ENCODE measurements at places on chromosomes 6 and 20.

DNA sequence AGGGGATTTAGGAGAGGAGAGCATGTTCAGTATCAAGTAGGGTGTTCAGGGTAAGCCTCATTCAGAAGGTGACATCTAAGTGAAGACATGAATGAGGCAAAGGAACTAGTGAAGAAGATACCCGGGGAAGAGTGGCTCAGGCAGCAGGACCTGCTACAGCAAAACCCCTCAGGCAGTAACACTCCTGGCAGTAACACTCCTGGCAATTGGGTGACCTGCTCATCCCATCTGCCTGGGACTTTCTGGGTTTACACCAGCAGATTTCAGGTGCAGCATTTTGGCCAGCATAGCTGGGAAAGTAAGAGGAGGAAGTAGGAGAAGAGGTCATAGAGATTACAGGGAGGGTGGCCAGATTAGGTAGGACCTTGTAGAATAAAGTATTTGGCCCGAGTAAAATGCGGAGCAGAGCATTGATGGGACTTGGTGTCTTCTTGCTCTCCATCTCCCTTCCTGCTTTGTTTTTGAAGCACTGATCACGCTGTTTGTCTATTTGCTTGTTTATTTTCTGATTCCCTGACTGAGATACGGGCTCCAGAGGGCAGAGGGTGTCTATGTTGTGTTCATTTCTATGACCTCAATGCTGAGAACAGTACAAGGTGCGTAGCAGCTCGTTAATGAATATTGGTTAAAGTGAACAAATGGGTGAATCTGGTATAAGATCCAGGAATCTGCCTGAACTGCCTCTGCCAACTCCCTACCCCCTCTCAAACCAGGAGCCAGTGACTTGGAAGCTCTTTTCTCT, 88.3 kb downstream of the IYD start:
- DNase-seq: no peak

GRCh38 chr20:32523613-32524213, 61.4 kb downstream of the NOL4L start:
- no peak for DNase-seq

GRCh38 chr20:46056970-46057855, 28.2 kb downstream of the SLC12A5 start:
- no peak for DNase-seq

GRCh38 chr6:21489826-21490225, 103.7 kb upstream of the SOX4 start:
- no peak for DNase-seq

- no peak for DNase-seq
Observed at GRCh38 chr6:125741336-125741735, 8.1 kb upstream of the HEY2 start.

DNA sequence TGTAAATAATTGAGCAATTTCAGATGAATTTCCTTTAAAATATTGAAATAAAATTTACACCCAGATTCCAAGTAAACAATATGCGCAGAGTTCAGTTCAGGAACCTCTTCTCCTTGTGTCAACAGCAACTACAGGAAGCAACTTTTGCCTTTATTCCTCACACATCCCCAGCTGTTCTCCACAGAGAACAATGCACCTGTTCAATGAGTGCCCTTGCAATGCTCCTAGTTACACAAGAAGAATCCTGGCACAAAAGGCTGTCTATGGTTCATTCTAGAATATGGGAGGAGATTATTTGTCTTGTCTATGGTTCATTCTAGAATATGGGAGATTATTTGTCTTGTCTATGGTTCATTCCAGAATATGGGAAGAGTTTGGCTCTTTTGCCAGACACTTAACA, 454.9 kb downstream of the BTBD3 start:
- DNase-seq: no peak

DNA sequence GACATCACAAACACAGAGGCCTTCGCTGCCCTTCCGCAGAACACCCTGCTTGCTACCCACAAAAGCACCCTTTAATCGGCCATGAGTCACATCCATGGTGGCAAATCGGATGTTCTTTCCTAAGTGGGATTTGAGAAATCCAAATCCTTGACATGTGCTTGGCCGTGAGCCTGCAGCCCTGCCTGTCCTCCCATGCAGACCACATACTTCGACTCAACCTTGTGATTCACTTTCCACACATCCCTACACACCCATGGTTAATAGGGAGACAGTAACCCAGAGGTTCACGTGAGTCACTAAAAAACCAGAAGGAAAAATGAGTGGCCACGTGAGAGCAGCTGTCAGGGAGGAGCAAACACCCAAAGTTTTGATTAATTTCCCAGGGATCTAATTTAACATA, 19.4 kb downstream of the RAMACL start:
- no peak for DNase-seq

DNA sequence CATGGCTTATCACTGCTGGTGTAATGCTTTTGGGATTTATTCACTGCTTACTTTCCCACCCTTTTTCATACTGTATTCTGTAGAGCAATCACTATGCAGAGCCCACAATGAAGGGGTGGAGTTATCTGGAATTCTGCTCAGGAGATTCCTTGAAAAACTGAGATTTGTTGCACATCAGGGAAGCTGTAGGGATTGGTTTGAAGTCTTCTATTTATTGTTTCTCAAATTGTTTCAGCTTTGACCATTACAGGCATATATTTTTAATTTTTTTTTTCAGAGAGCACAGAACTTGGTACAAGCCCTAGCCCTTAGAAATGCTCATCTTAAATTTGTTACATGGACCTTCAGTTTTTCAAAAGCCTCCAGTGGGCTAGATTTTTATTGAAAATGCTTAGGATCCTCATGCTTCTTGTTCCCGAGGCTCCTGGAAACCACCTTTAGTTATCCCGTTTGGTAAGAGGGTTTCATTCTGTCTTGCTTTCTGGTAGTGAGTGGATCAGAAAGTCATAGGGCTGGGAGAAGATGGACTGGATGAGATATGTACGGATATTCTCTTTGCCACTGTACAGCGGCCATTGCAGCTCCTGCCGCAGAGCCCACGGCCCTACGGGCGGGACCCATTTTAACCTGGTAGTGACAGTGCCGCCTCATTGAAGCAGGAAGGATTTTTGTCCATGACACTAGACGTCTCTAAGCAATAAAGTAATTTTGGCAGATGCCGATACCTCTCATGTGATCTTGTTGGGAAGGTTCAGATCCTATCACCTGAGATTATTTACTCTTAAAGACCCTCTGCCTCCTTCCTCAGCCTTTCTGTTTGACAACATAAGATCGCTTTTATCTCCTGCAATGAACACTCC, 45.3 kb upstream of the ZNF184 start:
- peak; percentile 24 for DNase-seq

DNA sequence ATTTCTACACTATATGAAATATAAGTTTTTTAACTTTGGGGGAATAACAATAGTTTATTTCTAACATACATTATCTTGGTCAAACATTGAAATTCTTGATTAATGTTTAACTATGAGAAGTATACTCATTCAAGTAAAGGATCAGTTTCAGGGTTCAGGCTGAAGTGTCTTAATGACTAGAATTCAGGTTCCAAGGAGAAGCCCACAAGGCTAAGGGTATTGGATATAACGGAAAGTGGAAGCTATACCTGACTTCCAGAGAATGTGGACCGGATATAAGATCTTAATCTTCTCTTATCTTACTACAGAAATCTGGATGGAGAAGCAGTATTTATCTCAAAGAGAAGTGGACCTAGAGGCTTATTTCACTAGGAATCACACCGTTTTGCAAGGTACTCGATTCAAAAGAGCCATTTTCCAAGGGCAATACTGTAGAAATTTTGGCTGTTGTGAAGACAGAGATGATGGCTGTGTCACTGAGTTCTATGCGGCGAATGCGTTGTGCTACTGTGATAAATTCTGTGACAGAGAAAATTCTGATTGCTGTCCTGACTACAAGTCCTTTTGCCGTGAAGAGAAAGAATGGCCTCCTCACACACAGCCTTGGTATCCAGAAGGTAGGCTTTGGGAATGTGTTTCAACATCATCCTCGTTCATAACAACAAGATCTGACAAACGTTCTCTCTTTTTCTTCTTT, at the start of gene TINAG:
TINAG (plus strand) TSS at position 153 of the 697 bp plus-strand sequence; CDS start at position 263, 110 bp downstream.
- DNase-seq: no peak

GRCh38 chr20:37351689-37352607, 6.0 kb downstream of the SRC start:
- DNase-seq: no peak

DNA sequence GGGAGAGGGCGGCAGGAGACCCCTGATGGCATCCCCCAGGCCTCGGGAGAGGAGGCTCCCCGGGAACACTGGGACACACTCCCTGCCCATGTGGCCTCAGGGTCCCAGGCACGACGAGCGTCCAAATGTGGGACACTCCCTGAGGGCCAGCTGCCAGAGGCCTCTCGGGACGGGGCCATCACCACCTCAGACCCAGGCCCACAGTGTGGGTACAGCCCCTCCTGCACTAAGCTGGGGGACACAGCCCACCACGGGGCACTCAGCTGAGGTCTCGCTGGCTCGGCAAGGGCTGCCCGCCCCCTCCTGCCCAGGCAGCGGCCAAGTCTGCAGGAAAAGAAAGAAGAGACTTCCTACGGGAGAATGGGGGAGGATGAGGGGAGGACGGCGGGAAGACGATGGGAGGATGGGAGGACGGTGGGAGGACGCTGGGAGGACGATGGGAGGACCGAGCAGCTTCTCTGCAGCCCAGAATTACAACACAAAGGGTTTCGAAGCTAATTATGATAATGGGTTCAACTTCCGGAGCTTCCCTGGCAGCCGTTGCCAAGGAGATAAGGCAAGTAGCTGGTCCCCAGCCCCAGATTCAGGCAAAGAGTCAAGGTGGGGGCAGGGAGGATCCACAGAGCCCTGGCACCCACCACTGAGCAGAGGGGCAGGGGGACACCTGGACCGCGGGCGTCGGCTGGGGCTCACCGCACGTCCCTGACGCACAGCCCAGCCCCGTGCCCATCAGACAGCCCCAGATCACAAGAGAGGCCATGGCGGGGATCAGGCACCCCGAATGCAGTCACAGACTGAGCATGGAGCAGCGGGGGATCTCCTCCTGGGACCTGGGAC, 17.5 kb downstream of the KCNQ2 start:
- DNase-seq: no peak

- peak; percentile 78 for DNase-seq
Observed at GRCh38 chr6:135030532-135031178, 24.0 kb downstream of the HBS1L start.

GRCh38 chr6:21610341-21610740, 16.8 kb downstream of the SOX4 start:
- DNase-seq: no peak

DNA sequence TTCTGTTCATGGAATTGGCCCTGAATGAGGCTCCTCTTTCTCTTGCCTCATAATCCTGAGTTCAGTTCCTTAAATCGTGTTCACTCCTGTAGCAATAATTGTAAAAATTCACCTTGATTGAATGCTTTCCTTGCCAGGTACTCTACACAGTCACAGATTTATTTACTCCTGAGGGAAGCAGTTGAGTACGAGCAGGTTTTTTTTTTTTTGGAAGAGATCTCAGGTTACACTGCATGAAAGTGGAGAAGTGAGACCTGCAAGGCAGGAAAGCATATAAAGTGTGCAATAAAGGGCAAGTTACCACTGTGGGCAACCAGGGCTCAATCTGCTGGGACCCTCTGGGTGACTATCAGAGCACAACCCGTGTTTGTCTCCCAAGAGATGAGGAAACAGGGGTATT, 93.0 kb upstream of the DOK5 start:
- no peak for DNase-seq

DNA sequence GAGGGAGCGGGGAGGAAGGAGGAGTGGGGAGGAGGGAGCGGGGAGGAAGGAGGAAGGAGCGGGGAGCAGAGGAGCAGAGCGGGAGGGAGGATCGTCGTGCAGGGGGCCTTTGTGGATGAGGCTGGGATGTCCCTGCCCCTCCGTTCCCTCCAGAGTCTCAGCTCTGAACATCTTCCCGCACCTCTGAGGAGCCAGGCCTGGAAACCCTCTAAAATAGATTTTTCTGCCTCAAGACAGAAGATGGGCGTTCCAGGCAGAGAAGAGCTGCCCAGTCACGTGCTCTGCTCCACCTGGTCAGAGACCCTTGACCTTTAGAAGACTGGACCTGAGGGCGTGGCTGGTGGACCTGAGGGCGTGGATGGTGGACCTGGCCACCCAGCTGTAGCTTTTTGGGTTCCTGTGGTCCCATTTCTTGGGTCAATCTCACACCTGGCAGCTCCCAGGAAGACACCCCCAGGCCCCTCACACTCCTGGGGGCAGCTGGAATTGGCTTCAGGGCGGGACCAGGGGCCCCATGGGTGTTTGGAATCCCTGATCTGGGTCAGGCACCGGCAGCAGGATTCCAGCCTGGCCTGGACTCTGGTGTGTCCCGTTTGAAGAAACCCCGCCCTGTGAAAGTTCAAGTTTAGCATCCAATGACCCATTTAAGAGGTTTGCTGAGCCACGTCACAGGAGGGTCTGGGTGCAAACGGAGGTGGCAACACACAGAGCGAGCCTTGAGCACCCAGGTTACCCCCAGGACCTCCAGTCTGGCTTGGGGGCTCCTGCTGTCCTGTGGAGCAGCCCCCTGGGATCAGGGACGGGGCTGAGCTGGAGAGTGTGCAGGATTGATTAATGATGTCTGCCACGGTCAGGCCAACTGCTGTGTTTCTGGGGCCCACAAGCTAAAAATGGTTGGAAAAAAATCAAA, 96.9 kb upstream of the BHLHE23 start:
- DNase-seq: no peak

DNA sequence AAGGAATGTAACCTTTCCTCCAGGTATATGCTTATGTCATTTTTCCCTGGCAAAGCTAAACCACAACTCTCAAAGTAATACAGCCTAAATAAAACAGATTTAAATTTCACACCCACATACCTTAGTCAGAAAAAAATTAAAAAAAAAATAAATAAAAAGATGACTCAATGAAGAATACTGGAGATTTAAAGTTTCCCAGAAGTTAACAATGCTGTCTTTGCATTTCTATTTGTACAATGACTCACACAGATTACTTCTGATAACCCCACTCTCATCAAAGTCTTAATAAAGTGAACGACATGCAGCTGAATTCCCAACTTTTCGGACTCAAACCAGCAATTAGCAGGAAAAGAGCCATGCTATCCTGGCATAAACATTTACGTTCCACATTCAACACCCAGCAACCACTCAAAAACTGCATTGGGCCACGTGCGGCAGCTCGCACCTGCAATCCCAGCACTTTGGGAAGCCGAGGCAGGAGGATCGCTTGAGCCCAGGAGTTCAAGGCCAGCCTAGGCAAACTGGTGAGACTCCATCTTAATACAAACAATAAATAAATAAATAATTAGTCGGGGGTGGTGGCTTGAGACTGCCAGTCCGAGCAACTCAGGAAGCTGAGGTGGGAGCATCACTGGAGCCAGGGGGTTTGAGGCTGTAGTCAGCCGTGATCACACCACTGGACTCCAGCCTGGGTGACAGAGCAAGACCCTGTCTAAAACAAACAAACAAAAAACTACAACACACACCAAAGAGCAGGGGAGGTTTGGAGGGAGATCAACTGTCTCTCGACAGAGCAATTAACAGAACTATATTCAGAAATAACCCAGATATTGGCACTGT, 130.5 kb downstream of the WDR27 start:
- DNase-seq: no peak

- DNase-seq: peak; percentile 42
Observed at GRCh38 chr20:19995220-19995863, 21.8 kb upstream of the NAA20 start.

GRCh38 chr20:17871181-17871580, 97.4 kb downstream of the SNX5 start:
- DNase-seq: no peak

GRCh38 chr6:110020888-110021287, 42.8 kb downstream of the GPR6 start:
- peak; percentile 11 for DNase-seq

Data from activated CD4-positive, alpha-beta T cell treated with anti-CD3 and anti-CD28 coated beads, Interleukin-10, Interleukin-2, amounts not matched to agents 100 ng/mL and 50 ng/mL, durations not matched to agents 16 hours and 8 hours (primary cell).